Osteocyte (in vitro differentiated cells): ENCODE measurements at places on chromosomes 6 and 20. TPM values are rescaled to one million over a fixed set of nuclear protein-coding genes. Genes with fewer than 3 reads are reported as not detected.
A peak's percentile ranks its signal among the peaks of the same experiment; 100 is the strongest.

GRCh38 chr20:61749406-61750075 is 316.1 kb downstream of the TAF4 start:
- no peaks in the 10 kb centered on the region for H3K27me3 ChIP-seq
- peaks cover 11% of the 10 kb centered on the region for H3K4me1 ChIP-seq
- H3K4me3 ChIP-seq = no peak overlapping the region
- H3K27ac ChIP-seq = no peak overlapping the region
- no peaks in the 10 kb centered on the region for H3K36me3 ChIP-seq
- DNase-seq = no peak

- H3K27ac ChIP-seq = peak overlapping the region; percentile 75
- DNase-seq = no peak
- no peak overlapping the region for H3K4me3 ChIP-seq
- H3K4me1 ChIP-seq = peaks cover 55% of the 10 kb centered on the region
- peaks cover 5% of the 10 kb centered on the region for H3K36me3 ChIP-seq
Observed at GRCh38 chr20:32527052-32527446, 58.1 kb downstream of the NOL4L start.

The ATP6V1G2 gene
- 8.8 and 9.0 TPM in 2 replicates for total RNA-seq

DNA sequence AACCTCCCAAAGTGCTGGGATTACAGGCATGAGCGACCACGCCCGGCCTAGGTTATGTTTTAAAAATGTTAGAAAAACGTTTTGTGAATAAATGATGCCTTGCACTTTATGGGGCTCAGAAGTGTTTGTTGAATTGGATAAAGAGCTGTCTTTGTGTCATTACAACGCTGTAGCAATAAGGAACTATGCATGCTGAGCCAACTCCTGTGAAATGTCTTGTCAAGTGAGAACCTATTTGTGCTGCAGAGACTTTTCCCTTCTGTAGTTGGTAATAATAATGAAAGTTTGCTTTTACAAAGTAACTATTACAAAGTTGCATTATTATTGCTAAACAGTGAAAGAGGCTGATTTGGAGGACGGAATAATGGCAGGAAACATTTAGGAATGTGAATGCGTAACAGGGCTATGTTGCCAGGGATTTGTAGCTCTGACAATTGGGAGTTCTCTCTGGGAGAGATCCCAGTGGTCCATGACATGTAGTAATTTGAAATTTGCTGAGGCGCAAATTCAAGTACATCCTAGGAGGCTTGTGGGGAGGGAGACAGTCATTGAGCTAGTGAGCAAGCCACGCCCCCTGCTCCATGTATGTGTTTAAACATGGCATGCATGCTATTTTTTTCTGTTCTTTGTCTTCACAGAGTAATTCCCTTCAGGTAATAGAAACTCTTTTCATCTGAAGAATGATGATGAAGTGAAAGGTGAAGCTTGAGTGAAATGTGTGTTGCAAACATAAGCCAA is 16.8 kb upstream of the BICRAL start:
- H3K36me3 ChIP-seq = peaks cover 4% of the 10 kb centered on the region
- H3K4me3 ChIP-seq = no peak overlapping the region
- no peak overlapping the region for H3K27ac ChIP-seq
- DNase-seq = no peak

DNA sequence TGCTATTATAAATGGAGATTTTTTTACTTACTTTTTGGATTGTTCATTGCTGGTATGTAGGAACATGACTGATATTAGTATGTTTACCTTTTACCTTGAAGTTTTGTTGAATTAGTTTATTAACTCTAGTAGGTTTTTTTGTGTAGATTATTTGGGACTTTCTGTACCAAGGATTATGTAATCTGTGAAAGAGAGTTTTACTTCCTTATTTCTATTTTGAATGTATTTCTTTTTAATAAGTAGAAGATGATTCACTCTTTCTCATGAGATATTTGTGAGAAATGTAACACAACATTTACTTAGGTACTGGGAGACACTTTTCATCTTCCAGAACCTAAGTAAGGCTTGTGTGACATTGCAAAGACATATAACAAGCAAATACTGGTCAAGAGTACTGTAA is 473.9 kb upstream of the HS3ST5 start:
- H3K27ac ChIP-seq = no peak overlapping the region
- H3K27me3 ChIP-seq = no peaks in the 10 kb centered on the region
- no peaks in the 10 kb centered on the region for H3K4me1 ChIP-seq
- no peaks in the 10 kb centered on the region for H3K36me3 ChIP-seq

- no peak for DNase-seq
- H3K27me3 ChIP-seq = peaks cover 19% of the 10 kb centered on the region
- peaks cover 1% of the 10 kb centered on the region for H3K36me3 ChIP-seq
- no peaks in the 10 kb centered on the region for H3K4me1 ChIP-seq
- no peak overlapping the region for H3K27ac ChIP-seq
- no peak overlapping the region for H3K4me3 ChIP-seq
Observed at GRCh38 chr20:63150391-63150898, 65.5 kb downstream of the YTHDF1 start.

The HLA-DRA gene
- not detected in 2 replicates for total RNA-seq

The FOXQ1 gene
- not detected in 2 replicates for total RNA-seq
